ENCODE measurements at places on chromosomes 3 and 15.
A peak's percentile ranks its signal among the peaks of the same experiment; 100 is the strongest.

DNA sequence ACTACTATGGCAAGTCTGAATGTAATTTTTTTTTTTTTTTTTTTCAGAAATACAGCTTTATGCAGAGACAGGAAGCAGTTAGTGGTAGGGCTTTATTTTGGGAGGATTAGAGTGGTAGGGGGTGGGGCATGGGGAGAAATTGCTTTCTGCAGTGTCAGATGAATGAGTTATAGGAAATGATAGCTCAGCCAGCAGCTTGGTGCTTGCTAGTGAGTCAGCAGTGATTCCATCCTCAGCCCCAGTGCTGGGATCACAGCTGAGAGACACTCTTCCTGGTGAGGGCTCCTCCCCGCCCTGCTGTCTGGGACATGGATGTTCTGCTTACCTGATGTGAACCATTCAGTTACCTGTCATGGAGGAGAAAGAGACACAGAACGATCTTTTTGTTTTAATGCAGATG is 39.6 kb downstream of the SEMA6D start:
- no peak for DNase-seq

DNA sequence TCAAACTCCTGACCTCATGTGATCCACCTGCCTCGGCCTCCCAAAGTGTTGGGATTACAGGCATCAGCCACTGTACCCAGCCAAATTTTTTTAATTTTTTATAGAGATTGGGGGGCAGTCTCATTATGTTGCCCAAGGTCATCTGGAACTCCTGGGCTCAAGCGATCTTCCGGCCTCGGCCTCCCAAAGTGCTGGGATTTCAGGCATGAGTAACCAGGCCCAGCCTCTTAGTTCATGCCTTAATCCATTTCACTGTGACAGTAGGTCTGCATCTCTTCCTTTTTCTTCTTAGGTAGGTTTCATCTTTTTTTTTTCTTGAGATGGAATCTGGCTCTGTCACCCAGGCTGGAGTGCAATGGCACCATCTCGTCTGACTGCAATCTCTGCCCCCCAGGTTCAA is 37.3 kb upstream of the PPP4R2 start:
- DNase-seq = no peak

DNA sequence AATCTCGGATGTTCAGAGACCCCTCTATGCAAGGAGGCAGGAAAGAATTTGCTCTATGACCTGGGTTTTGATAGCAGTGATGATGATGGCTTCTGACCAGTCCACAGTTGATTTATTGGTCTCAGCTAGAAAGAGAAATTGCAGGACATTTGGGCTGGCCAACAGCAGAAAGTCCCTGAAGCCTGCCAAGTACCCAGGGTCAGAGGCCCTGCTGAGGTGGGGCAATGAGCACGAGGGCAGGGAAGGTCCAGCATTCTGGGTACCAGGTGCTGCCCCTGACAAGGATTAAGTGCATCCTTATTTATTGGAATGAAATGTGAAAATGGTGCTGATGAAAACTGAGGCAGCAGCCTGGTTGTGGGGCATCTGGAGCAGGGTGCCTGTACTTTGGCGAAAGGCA is 19.8 kb downstream of the C3orf62 start:
- DNase-seq = no peak

DNA sequence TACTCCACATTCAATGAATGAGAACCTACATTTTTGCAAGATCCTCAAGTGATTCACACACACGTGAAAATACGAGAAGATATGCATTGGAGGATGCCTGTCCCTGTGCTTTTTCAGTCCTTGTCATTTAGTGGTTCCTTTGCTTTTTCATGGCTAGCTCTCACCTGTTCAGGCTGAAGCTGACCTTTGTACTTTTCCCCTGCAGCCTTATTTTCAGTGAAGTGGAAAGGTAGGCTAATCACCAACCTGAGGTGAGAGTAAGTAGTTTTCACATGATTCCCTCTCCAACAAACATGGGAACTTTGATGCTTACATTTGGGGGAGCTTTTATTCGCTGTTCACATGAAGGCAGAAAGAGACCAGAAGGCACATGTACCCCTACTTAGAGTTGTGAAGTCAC is 8.3 kb downstream of the ITPR1 start:
- DNase-seq = no peak

GRCh38 chr3:55000546-55000945 is 72.7 kb upstream of the LRTM1 start:
- no peak for DNase-seq

DNA sequence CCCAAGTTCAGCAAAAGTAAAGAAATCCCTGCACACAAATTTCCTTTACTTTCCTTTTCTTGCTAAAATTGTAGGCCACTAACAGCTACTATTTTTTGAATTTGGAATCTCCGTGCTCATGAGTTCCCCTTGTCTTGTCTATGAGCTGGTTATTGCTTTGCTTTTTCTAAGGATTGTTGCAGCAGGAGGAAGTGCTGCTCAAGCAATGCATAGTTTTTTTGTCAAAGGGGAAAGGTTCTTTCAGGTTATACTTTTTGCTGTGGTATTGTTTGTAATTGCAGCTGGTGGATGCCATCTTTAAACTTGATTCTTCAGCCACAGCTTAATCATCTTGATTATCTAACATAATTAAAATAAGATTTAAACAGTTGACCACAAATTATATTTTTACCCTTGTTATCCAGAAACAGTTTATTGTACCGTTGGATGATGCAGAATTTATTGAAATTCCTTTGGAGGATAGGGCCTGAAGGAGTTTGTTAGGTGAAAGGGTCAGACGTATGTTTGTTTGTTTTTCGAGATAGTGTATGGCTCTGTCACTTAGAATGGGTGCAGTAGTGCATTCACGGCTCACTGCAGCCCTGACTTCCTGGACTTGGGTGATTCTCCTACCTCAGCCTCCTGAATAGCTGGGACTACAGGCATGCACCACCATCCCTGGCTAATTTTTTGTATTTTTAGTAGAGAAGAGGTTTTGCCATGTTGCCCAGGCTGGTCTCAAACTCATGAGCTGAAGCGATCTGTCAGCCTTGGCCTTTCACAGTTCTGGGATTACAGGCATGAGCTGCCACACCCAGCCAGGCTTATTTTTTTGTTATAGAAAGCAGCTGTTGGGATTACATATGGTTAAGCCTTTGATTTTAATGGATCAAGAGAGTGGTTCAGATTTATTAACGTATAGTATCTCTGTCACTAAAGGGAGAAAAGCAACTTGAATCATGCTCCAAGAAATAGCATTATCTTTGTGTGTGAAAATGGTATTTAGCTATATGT is 11.7 kb downstream of the MGA start:
- no peak for DNase-seq

- no peak for DNase-seq
Measured at GRCh38 chr3:168475704-168476103, 380.0 kb upstream of the GOLIM4 start.

DNA sequence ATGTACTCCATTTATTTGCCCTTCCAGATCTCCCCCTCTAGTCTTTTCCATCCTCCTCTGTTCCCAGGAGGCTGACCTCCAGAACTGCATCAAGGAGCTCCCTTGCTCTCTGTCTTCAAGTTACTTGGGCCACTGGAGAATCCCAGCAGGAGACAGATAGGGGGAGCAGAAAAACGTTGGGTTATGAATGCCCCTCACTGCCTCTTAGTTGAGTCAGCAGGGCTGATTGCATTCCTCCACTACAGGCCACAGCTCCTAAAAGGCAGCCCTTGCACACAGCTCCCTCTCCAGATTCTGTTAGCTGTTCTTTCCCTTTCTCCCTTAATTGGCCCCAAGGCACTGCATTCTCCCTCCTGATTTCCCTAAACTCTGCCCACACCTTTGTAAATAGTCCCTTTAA is 12.4 kb upstream of the CEP152 start:
- no peak for DNase-seq

- no peak for DNase-seq
Measured at GRCh38 chr3:58386626-58387365, 46.8 kb downstream of the PDHB start.

- no peak for DNase-seq
Measured at GRCh38 chr15:31887246-31887645, 143.1 kb upstream of the CHRNA7 start.

DNA sequence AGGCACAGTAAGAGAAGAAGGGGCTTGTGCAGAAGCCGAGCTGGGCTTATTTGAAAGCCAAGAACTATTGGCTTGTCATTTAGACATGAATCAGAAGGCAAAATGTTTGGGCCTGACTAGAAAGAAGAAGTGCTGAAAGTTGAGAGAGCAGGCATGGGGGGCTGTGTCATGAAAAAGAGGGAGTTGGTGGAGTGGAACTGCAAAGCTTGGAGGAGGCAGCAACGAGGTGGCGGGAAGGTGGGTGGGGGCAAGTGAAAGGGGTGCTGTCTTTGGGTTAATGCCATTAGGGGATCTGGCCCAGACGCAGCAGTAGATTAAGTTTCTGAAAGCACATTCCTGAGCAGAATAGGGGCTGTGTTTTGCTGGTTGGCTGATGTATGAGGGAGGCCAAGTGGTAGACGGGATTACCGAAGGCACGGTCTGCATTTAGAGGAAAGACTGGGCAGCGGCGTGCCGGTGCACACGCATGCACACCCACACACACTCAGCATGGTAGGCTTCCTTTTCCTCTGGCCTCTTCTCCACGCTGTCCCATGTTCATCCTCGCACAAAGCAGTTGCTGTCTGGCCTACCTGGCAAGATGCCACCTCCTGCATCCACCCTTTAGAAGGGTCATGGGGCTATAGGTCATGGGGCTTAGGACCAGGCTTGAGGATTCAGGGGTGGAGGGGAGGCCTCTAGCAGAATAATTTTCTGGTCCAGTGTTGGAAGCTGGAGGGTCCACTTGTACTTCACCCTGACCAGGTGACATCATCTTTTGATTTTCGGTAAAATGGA is 43.0 kb downstream of the BOC start:
- DNase-seq = peak; percentile 30

- peak; percentile 28 for DNase-seq
Measured at GRCh38 chr15:63950911-63951481, 95.3 kb downstream of the DAPK2 start.

DNA sequence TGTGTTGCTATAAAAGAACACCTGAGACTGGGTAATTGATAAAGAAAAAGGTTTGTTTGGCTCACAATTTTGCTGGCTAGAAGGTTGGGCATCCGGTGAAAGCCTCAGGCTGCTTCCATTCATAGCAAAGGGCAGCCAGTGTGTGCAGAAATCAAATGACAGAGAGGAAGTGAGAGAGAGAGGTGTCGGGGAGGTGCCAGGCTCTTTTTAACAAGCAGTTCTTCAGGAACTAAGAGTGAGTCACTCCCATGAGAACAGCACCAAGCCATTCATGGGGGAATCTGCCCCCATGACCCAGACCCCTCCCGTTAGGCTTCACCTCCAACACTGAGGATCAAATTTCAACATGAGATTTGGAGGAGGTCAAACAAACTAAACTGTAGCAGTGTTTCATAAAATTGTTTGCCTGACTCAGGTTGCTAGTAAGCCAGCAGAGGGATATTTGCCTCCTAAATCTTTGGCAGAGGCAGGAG is 4.5 kb upstream of the PARP15 start:
- DNase-seq = no peak

Data from activated CD8-positive, alpha-beta memory T cell treated with anti-CD3 and anti-CD28 coated beads for 24 hours (primary cell).